ENCODE measurements at places on chromosomes 12 and 14.

- H3K4me3 ChIP-seq = no peak overlapping the region
- no peaks in the 10 kb centered on the region for H3K4me1 ChIP-seq
- H3K27me3 ChIP-seq = no peaks in the 10 kb centered on the region
- no peak for DNase-seq
- H3K27ac ChIP-seq = no peak overlapping the region
- no peaks in the 10 kb centered on the region for H3K36me3 ChIP-seq
Observed at GRCh38 chr12:83216230-83216629, 529.5 kb downstream of the TMTC2 start.

DNA sequence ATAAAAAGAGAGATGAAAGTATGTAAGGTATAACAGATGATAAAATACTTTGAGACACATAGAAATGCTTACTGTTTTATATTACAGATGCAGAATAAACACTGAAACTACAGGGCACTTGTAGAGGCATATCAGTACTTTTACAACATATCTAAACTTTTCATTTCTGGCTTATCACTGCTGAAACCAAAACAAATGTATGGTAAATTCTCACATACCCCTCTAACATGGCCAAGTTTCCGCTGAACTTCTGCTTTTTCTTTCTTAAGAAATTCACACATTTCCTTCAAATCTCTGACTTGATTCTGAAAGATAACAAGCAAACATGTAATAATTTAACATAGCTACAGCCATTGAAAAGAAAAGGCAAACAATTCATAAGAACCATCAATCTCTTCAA lies 33.3 kb upstream of the C12orf50 start:
- no peak overlapping the region for H3K4me3 ChIP-seq
- peaks cover 32% of the 10 kb centered on the region for H3K36me3 ChIP-seq
- DNase-seq = no peak
- H3K27me3 ChIP-seq = no peaks in the 10 kb centered on the region
- peaks cover 6% of the 10 kb centered on the region for H3K4me1 ChIP-seq

GRCh38 chr14:103770902-103771301 lies 55.3 kb downstream of the ZFYVE21 start:
- no peak overlapping the region for H3K4me3 ChIP-seq
- H3K27ac ChIP-seq = no peak overlapping the region
- no peaks in the 10 kb centered on the region for H3K27me3 ChIP-seq
- no peak for DNase-seq

- no peak overlapping the region for H3K4me3 ChIP-seq
- no peak for DNase-seq
- no peaks in the 10 kb centered on the region for H3K4me1 ChIP-seq
- no peak overlapping the region for H3K27ac ChIP-seq
- no peaks in the 10 kb centered on the region for H3K36me3 ChIP-seq
Observed at GRCh38 chr12:16563504-16563903, 42.5 kb downstream of the LMO3 start.

DNA sequence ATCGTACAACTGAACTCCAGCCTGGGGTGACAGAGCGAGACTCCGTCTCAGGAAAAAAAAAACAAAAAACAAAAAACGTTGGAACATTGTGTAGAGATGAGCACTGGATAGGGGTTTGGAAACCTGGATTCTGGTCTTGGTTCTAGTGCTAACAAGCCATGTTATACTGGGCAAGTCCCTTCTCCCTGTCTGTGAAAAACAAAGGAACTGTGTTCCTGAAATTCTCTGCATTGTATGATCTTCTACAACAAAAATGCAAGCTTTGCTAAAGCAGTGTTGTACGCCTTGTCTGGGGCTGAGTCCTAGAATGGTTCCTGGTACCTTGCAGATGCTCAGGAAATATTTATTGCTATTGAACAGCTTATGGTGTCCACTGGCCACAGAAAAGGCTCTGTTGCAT lies 13.4 kb downstream of the GPRC5D start:
- H3K27me3 ChIP-seq = no peaks in the 10 kb centered on the region
- DNase-seq = no peak
- H3K36me3 ChIP-seq = no peaks in the 10 kb centered on the region
- H3K27ac ChIP-seq = no peak overlapping the region
- H3K4me1 ChIP-seq = no peaks in the 10 kb centered on the region

DNA sequence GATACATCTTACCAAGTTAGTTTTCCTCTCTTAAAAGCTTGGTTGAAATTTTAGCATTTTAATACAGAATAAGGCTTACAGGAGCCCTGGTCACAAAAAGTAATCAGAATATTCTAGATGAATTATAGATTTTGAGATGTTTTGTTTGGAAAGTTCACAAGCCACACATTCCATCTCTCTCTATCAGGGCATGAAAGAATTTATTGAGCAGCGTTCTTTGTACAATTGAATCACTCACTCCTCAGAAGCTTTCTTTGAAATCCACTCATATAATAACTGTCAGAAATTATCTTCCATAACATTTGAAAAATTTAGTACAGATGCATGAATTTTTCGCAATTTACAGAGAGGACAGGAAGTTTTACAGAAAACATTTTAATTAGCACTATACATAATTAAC lies 938.6 kb upstream of the MDGA2 start:
- no peak for DNase-seq
- no peaks in the 10 kb centered on the region for H3K27me3 ChIP-seq
- H3K4me3 ChIP-seq = no peak overlapping the region
- H3K4me1 ChIP-seq = no peaks in the 10 kb centered on the region

- H3K4me1 ChIP-seq = no peaks in the 10 kb centered on the region
- H3K4me3 ChIP-seq = no peak overlapping the region
- DNase-seq = no peak
- H3K27ac ChIP-seq = no peak overlapping the region
- H3K36me3 ChIP-seq = no peaks in the 10 kb centered on the region
- no peaks in the 10 kb centered on the region for H3K27me3 ChIP-seq
Observed at GRCh38 chr12:85188619-85189018, 91.4 kb upstream of the ALX1 start.

GRCh38 chr12:52629281-52630007 lies 11.1 kb upstream of the KRT73 start:
- DNase-seq = no peak
- H3K27me3 ChIP-seq = peaks cover 59% of the 10 kb centered on the region
- peaks cover 5% of the 10 kb centered on the region for H3K4me1 ChIP-seq
- H3K4me3 ChIP-seq = no peak overlapping the region
- no peaks in the 10 kb centered on the region for H3K36me3 ChIP-seq

DNA sequence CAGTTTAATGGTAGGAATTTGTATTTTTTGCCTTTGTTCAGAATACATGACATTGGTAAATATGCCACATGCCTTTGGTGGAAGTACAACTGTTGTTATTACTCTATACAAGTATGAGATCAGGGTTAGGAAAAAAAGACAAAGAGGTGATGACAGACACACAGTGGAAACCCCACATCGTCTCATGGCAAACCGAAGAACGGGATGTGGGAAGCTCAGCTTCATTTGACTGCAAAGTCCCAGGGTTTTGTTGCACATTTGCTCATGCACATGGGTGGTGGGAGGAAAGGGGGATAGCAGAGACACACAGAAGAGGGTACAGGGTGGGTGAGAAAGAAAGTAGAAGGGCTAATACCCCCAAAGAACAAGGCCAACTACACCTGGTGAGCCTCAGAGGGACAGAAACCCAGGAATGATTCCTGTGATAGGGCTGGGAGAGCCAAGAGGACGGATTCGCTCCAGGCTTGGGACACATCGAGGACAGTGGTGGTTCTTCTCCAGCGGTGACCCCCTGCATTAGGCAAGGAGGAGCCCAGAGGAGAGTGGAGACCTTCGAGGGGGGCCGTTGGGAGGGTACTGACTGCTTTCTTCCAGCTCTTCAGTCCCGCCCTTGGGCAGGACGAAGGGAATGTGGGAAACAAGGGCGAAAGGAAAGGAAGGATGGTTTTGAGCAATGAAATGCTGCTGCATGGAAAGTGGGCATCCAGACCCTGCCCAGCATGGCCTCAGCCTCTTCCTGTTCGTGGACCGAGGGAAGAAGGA lies 8.1 kb downstream of the VAMP1 start:
- H3K4me1 ChIP-seq = no peaks in the 10 kb centered on the region
- peaks cover 40% of the 10 kb centered on the region for H3K36me3 ChIP-seq
- no peak overlapping the region for H3K4me3 ChIP-seq
- DNase-seq = no peak

- H3K36me3 ChIP-seq = no peaks in the 10 kb centered on the region
- no peak overlapping the region for H3K4me3 ChIP-seq
- DNase-seq = no peak
- H3K4me1 ChIP-seq = no peaks in the 10 kb centered on the region
- no peaks in the 10 kb centered on the region for H3K27me3 ChIP-seq
Observed at GRCh38 chr14:99363616-99364290, 91.8 kb upstream of the BCL11B start.

GRCh38 chr12:13436696-13437391 lies 240.3 kb downstream of the EMP1 start:
- no peaks in the 10 kb centered on the region for H3K36me3 ChIP-seq
- no peak overlapping the region for H3K27ac ChIP-seq
- peak; percentile 74 for DNase-seq
- no peaks in the 10 kb centered on the region for H3K4me1 ChIP-seq
- peaks cover 2% of the 10 kb centered on the region for H3K27me3 ChIP-seq

DNA sequence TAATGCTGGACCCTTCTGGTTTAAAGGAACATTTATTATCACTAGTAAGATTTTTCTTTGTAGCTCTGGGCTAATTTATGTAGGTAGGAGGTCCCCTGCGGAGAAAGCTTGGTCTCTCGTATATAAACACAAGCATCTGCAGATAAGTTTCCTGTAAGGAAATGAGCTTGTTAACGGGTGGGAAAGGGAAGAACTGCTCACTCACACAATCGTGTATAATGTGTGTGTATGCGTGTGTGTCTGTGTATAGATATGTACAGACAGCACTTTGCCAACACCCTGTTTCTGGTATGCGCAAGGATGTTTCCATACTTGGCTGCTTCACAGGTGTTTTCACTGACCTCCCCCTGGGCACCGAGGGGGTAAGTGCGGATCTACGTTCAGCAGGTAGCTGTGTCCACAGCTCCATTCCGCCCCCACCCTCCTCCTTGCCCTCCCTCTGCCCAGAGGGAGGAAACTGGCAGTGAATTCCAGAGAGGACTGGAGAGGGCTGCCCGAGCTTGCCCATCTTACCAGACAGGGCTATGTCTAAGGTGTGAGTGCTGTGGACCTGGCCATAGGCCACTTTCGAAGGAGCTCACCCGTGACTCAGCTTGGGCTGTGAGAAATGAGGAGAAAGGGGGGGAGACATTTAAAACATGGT lies 65.2 kb downstream of the NINJ2 start:
- no peaks in the 10 kb centered on the region for H3K36me3 ChIP-seq
- peak overlapping the region; percentile 15 for H3K4me3 ChIP-seq
- peak; percentile 92 for DNase-seq
- H3K27me3 ChIP-seq = no peaks in the 10 kb centered on the region
- H3K4me1 ChIP-seq = peaks cover 20% of the 10 kb centered on the region

- DNase-seq = no peak
- H3K36me3 ChIP-seq = peaks cover 40% of the 10 kb centered on the region
- H3K27ac ChIP-seq = no peak overlapping the region
- H3K4me3 ChIP-seq = no peak overlapping the region
- H3K27me3 ChIP-seq = no peaks in the 10 kb centered on the region
Observed at GRCh38 chr14:93323600-93324174, 9.1 kb downstream of the BTBD7 start.

DNA sequence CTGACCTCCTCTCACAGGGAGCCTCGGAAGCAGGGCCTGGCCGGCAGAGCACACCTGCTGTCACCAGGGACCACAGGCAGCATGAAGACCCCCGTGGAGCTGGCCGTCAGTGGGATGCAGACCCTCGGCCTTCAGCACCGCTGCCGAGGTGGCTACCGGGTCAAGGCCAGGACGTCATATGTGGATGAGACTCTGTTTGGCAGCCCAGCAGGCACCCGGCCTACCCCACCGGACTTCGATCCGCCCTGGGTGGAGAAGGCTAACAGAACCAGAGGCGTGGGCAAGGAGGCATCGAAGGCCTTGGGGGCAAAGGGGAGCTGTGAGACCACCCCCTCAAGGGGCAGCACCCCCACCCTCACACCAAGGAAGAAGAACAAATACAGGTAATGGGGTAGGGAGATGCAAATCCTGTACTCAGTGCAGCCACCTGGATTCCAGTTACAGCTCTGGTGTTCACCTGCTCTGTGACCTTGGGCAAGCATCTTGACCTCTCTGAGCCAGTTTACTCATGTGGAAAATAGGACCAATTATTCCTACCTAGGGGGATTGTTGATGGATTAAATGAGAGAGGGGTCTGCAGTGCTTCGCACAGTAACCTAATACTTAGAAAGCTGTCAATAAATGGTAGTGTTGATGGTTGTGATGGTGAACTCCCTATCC lies 1.3 kb downstream of the RITA1 start:
- H3K36me3 ChIP-seq = peaks cover 46% of the 10 kb centered on the region

GRCh38 chr14:77220246-77221017 lies 38.8 kb downstream of the TMEM63C start:
- no peaks in the 10 kb centered on the region for H3K27me3 ChIP-seq
- H3K27ac ChIP-seq = no peak overlapping the region
- H3K36me3 ChIP-seq = no peaks in the 10 kb centered on the region

DNA sequence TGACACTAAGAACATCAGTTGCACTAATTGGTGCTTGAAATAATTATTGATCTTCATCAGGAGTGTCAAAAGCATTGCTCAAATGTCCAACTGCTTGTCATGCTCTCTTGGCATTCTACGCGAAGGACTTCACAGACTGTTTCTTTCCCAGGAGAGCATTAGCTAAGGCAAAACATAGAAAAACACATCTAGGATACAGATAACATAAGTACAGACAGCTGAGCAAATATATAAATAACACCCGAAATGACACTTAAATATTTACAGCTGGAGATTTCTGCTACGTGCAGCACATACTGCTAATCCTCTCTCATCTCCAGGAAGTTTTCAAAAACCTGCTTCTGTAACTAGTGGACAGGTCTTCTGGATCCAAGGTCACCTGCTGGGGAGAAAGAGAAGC lies 120.0 kb upstream of the PRMT8 start:
- H3K4me1 ChIP-seq = no peaks in the 10 kb centered on the region
- H3K27me3 ChIP-seq = no peaks in the 10 kb centered on the region
- no peaks in the 10 kb centered on the region for H3K36me3 ChIP-seq
- H3K4me3 ChIP-seq = no peak overlapping the region

GRCh38 chr12:78898416-78898815 lies 33.8 kb downstream of the SYT1 start:
- DNase-seq = peak; percentile 15
- H3K36me3 ChIP-seq = no peaks in the 10 kb centered on the region
- H3K4me1 ChIP-seq = peaks cover 7% of the 10 kb centered on the region
- no peak overlapping the region for H3K27ac ChIP-seq
- H3K27me3 ChIP-seq = no peaks in the 10 kb centered on the region

GRCh38 chr12:102406033-102406584 lies 74.3 kb downstream of the IGF1 start:
- peaks cover 6% of the 10 kb centered on the region for H3K4me1 ChIP-seq
- no peak overlapping the region for H3K27ac ChIP-seq
- H3K27me3 ChIP-seq = no peaks in the 10 kb centered on the region
- no peaks in the 10 kb centered on the region for H3K36me3 ChIP-seq
- H3K4me3 ChIP-seq = no peak overlapping the region

GRCh38 chr14:28653521-28653920 lies 113.1 kb upstream of the FOXG1 start:
- peak overlapping the region; percentile 84 for H3K27ac ChIP-seq
- H3K27me3 ChIP-seq = no peaks in the 10 kb centered on the region
- peaks cover 37% of the 10 kb centered on the region for H3K4me1 ChIP-seq
- DNase-seq = peak; percentile 87
- peak overlapping the region; percentile 2 for H3K4me3 ChIP-seq

- peaks cover 76% of the 10 kb centered on the region for H3K27me3 ChIP-seq
- DNase-seq = no peak
- H3K36me3 ChIP-seq = no peaks in the 10 kb centered on the region
- H3K4me1 ChIP-seq = no peaks in the 10 kb centered on the region
- no peak overlapping the region for H3K27ac ChIP-seq
- H3K4me3 ChIP-seq = no peak overlapping the region
Observed at GRCh38 chr12:65055859-65056258, 65.2 kb downstream of the WIF1 start.
